Lung (tissue), 17 donors: ENCODE measurements at places on chromosomes 4 and X. TPM values are rescaled to one million over a fixed set of nuclear protein-coding genes. Genes with fewer than 3 reads are reported as not detected.
A peak's percentile ranks its signal among the peaks of the same experiment; 100 is the strongest.

The CPLX1 gene
- 3.9 TPM for total RNA-seq

The ARHGEF6 gene
- total RNA-seq, result 19.8 TPM

The PROM1 gene
- 49.5 TPM for total RNA-seq

DNA sequence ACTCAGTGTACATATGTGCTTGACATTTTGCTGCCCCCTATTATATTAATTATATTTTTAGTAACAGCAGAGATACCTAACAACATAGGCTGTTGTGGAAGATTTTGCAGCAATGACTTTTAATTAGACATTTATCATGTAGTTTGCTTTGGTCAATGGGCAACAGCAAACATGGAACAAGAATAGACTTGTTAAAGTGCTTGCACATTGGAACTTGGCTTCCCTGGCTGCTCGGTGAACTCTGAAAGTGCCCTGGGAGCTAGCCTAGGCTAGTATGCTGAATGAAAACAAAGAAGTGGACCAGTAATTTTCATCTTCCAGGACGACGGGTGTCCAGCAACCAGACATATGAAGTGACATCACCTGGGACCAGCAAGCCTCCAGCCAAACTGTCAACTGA, 1157.1 kb downstream of the ARAP2 start:
- no peak for DNase-seq

DNA sequence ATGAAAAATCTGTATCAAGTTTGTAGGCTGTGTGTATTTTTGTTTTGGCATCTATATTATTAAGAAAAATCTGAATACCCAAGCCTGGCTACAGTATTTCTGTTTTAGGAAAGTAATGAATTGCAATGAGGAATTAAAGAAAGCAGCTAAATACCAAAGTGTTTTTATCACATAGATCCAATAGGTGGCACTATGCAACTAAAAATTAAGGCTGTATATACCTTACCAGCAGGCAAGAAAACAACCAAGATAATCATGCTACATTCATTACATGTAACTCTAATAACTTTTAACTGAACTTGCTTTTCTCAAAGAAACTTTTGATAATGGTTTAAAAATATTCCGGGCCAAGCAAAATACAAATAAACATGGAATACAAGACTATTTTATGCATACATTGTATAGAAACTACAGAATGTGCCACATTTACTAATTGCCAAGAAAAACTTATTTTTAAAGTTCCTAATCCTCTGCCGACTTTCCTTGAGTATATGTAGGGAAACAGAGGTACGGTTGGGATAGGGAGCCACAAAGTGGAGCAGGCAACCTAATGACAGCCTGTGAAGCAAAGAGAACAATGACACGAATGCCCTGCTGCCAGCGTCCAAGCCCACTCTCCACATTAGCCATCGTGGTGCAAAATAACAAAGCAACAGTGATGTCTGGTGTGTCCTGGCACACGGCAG, 63.7 kb downstream of the SEC24D start:
- peak; percentile 81 for DNase-seq

- DNase-seq, result no peak
Measured at GRCh38 chr4:189098932-189099696, 841.6 kb upstream of the FRG1 start.
